ENCODE measurements at places on chromosomes 5 and 9. TPM values are rescaled to one million over a fixed set of nuclear protein-coding genes. Genes with fewer than 3 reads are reported as not detected.
A peak's percentile ranks its signal among the peaks of the same experiment; 100 is the strongest.

GRCh38 chr5:96338624-96339415 lies 94.2 kb downstream of the PCSK1 start:
- H3K27me3 ChIP-seq: no peaks in the 10 kb centered on the region
- H3K27ac ChIP-seq: no peak overlapping the region
- no peak for DNase-seq
- peaks cover 4% of the 10 kb centered on the region for H3K4me1 ChIP-seq
- no peaks in the 10 kb centered on the region for H3K36me3 ChIP-seq
- no peak overlapping the region for H3K4me3 ChIP-seq

DNA sequence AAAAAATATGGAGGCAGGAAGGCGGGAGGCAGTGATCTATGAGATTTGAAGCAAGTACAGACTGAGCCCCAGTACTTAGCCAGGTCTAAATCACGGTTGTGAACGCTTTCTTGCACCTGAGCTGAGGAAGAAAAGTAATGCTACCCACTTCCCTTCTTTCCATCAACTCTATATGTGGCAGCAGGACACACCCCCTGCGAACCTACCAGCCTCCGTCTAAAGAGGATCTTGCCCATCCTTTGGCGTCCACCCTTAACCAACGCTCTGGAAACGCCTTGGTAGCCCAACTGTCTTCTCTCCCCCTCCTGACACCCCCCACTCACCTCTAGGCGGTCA lies 545 bp downstream of the HMGCS1 start:
- peak overlapping the region; percentile 95 for H3K27ac ChIP-seq
- no peak for DNase-seq
- peaks cover 18% of the 10 kb centered on the region for H3K4me1 ChIP-seq
- H3K4me3 ChIP-seq: peak overlapping the region; percentile 84

Gene N4BP3
- 18.3 TPM for polyA plus RNA-seq

DNA sequence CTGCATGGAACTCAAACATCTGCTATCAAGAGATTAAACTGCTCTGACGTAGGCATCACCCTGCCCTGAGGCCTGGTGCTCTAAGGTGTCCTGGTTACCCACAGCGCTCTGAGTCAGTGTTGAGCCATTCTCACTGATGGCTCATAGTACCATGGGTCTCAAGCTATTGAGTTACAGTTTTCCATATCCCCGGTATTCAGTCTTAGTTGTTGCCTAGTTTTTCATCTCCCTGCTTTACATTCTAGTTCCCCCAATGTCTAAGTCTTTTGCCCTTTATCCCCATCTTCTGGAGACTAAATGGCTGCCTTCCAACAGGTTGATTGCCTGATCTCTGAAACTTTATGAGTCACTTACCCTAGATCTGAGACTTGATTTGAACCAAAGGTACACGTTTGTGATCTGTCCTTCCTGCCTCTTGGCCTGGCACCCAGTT lies 161.2 kb upstream of the PTGER4 start:
- no peak for DNase-seq
- no peaks in the 10 kb centered on the region for H3K27me3 ChIP-seq
- no peak overlapping the region for H3K4me3 ChIP-seq
- peaks cover 9% of the 10 kb centered on the region for H3K4me1 ChIP-seq
- H3K36me3 ChIP-seq: no peaks in the 10 kb centered on the region
- H3K27ac ChIP-seq: no peak overlapping the region

DNA sequence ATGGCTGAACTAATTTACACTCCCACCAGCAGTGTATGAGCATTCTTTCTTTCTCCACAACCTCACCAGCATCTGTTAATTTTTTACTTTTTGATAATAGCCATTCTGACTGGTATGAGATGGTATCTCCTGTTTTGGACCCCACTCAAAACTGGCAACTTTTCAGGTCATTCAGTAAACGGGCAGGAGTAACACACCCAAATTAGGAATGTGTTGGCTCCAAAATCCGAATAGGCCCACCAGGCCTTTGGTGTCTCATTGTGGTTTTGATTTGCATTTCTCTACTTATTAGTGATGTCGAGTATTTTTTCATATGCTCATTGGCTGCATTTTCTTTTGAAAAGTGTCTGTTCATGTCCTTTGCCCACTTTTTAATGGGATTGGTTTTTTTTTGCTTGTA lies 517.1 kb downstream of the TMEM232 start:
- no peaks in the 10 kb centered on the region for H3K4me1 ChIP-seq
- no peak overlapping the region for H3K4me3 ChIP-seq

DNA sequence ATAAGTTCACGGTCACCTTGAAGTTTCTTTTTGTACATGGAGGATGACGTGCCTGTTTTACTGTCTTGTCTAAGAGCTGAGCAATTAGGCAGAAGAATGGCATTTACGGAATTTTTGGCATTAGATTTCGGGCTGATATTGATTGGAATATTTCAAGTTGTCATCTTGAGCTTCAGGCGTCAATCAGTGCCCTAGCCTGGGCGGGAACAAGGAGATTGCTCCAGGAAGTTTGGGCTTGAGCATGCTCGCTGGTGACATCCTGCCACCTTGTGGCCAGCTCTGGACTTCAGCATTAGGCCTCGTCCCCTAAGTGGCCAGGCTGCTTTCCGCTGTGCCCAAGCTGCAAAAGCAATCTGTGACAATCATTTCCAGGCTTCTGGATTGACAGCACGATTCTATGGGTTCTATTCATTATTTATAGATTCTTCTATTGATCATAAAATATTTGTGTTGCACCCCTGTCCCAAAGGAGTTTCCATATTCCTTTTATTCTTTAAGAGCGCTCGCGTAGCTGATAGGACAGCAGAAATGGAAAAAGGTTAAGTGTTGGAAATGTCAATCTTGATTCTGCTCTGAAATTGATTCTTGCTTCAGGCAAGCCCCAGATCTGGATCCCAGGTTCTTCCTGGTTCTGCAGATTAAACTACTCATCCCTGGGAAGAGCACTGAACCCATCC lies 79.3 kb downstream of the SLC28A3 start:
- H3K4me1 ChIP-seq: peaks cover 8% of the 10 kb centered on the region
- H3K27me3 ChIP-seq: peaks cover 2% of the 10 kb centered on the region
- no peak overlapping the region for H3K27ac ChIP-seq
- no peak overlapping the region for H3K4me3 ChIP-seq
- no peaks in the 10 kb centered on the region for H3K36me3 ChIP-seq

DNA sequence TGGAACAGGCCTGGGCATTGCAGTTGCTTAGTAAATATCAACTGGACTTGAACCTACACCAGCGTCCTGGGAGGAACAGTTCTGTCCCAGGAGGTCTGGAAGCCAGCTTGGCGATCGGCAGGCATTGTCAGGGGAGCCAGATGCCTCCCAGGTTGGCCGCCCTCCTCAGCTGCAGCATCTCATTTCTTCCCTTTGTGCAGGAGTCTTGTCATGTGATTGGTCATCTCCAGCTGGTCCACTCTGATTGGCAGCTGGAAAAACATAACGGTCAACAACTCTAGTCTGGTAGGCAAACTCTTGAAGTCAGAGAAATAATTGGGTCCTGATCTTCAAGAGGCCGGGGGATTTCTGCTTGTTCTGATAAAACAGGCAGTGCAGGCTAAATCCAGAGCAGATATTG lies 29.6 kb upstream of the NCS1 start:
- H3K36me3 ChIP-seq: no peaks in the 10 kb centered on the region
- H3K27me3 ChIP-seq: peaks cover 11% of the 10 kb centered on the region
- peaks cover 2% of the 10 kb centered on the region for H3K4me1 ChIP-seq
- H3K27ac ChIP-seq: no peak overlapping the region
- no peak for DNase-seq
- no peak overlapping the region for H3K4me3 ChIP-seq

DNA sequence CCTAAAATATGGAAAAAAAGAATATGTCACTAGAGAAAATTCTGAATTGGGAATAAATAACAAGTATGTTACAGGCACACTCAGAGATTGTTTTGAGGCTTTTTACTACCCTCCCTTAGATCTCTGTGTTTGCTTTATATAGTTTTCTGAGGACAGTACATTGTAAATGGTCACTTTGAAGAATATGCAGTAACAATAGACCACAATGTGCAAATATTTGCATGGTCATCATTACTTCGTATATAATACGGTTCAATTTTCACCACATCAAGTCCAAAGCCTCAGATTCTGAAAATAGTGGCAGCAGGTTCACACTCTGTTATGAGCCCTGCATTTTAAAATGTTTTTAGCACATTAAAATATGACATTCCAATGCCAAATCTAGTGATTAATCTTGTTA lies 238.6 kb downstream of the ADAMTS6 start:
- H3K27ac ChIP-seq: no peak overlapping the region
- H3K4me1 ChIP-seq: no peaks in the 10 kb centered on the region
- no peak overlapping the region for H3K4me3 ChIP-seq
- DNase-seq: no peak

DNA sequence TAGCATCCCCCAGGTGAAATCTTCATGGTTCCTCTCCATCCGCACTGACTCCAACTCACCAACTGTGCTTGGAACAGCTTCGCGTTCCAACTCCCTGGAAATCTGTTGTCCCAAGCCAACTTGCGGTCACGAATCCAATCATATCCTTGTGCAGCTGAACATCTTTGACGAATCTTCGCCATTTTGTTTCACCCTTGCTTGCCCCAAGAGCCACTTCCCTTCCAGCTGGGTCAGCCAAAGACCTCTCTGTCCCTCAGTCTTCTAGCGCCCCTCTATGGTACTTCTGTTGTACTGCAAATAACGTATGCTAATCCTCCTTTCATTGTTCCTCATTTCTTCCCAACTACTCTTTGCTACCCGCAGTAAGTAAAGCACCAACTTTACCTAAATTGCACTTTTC lies 61.0 kb upstream of the TARS1 start:
- no peaks in the 10 kb centered on the region for H3K36me3 ChIP-seq
- H3K4me3 ChIP-seq: no peak overlapping the region
- H3K27ac ChIP-seq: no peak overlapping the region
- peak; percentile 17 for DNase-seq

DNA sequence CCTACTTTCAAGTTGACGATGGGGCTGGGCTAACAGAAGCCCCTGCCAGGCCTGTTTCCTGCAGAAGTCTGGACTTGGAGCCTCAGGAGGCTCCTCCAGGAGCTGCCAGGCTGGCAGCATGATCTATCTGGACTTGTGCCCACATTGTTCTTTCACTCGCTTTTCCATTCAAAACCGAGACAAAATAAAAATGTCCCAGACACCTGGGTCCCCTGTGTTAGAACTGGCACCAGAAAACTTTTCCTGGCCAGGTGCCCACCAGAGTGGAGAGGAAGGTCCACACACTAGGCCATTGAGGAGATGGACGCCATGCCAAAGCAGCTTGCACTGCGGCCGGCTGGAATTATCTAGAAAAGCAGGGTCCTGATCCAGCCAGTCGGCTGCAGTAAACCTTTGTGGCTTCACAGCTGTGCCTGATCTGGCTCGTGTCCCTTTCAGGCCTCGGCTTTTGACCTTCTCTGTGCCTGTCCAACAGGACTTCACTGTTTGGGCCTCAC lies 78.2 kb downstream of the GCNT1 start:
- peaks cover 2% of the 10 kb centered on the region for H3K4me1 ChIP-seq
- no peak overlapping the region for H3K27ac ChIP-seq
- no peak overlapping the region for H3K4me3 ChIP-seq
- no peaks in the 10 kb centered on the region for H3K27me3 ChIP-seq
- DNase-seq: no peak
- no peaks in the 10 kb centered on the region for H3K36me3 ChIP-seq

- no peak overlapping the region for H3K4me3 ChIP-seq
- DNase-seq: no peak
- no peak overlapping the region for H3K27ac ChIP-seq
Observed at GRCh38 chr9:138072161-138072842, 194.7 kb downstream of the CACNA1B start.

DNA sequence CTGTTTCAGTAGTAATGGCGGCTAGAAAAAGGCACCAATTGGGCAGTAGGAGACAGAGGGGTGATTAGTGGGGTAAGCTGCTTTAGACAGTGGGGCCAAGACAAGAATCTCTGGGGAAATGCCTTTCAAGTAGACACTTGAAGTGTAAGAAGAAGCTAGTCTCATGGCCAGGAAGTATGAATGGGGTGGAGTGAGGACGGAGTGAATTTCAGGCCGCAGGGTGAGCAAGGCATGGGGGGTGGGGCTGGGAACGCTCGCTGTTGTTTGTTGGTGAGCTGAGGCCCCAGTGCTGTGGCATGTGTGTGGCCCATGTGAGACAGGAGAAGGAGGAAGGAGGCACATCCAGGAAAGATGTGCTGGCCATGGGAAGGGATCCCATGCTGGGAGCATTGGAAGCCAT lies 149.2 kb upstream of the NFIL3 start:
- H3K27ac ChIP-seq: no peak overlapping the region
- no peaks in the 10 kb centered on the region for H3K4me1 ChIP-seq
- peaks cover 3% of the 10 kb centered on the region for H3K27me3 ChIP-seq

Gene MYMK
- polyA plus RNA-seq: not detected

Gene LEAP2
- polyA plus RNA-seq: 3.4 TPM

DNA sequence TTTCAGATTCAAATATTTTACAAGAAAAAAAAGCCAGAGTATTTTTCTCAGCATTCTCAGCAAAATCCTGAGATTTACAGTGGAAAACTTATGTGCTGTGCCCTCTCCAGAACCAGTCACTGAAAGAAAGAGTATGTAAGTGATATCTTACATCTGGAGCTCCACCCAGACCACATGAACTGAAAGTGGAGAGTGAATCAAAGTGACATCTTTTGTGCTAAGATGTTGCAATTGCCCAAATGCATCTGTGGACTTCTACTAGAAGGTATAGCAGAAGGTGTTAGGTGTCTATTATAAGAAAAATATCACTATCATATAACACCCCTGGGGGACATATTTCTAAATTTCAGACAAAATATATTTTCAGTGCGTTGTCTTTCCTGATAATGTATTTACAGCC lies 49.0 kb upstream of the RIC1 start:
- no peak overlapping the region for H3K4me3 ChIP-seq
- H3K4me1 ChIP-seq: peaks cover 16% of the 10 kb centered on the region
- no peaks in the 10 kb centered on the region for H3K36me3 ChIP-seq
- no peak for DNase-seq

DNA sequence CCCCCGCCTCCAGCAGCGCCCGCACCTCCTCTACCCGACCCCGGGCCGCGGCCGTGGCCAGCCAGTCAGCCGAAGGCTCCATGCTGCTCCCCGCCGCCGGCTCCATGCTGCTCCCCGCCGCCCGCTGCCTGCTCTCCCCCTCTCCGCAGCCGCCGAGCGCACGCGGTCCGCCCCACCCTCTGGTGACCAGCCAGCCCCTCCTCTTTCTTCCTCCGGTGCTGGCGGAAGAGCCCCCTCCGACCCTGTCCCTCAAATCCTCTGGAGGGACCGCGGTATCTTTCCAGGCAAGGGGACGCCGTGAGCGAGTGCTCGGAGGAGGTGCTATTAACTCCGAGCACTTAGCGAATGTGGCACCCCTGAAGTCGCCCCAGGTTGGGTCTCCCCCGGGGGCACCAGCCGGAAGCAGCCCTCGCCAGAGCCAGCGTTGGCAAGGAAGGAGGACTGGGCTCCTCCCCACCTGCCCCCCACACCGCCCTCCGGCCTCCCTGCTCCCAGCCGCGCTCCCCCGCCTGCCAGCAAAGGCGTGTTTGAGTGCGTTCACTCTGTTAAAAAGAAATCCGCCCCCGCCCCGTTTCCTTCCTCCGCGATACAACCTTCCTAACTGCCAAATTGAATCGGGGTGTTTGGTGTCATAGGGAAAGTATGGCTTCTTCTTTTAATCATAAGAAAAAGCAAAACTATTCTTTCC lies 19.3 kb downstream of the CDKN2A start:
- no peak overlapping the region for H3K27ac ChIP-seq
- peak; percentile 72 for DNase-seq
- H3K27me3 ChIP-seq: peaks cover 7% of the 10 kb centered on the region
- no peaks in the 10 kb centered on the region for H3K36me3 ChIP-seq
- H3K4me3 ChIP-seq: peak overlapping the region; percentile 35

Data from B cell (primary cell).